Fibroblast of the aortic adventitia (primary cell): ENCODE measurements at places on chromosomes 6 and 20. TPM values are rescaled to one million over a fixed set of nuclear protein-coding genes. Genes with fewer than 3 reads are reported as not detected.

The OTOR gene
- not detected in 2 replicates for total RNA-seq

The DUSP15 gene
- 9.9 TPM in 1 of 2 replicates, not detected in the other for total RNA-seq

The BCAS4 gene
- total RNA-seq = 1.5 and 2.7 TPM in 2 replicates

The HRH3 gene
- not detected in 2 replicates for total RNA-seq

The LPIN3 gene
- 3.4 and 5.3 TPM in 2 replicates for total RNA-seq

The GPLD1 gene
- 0.27 and 0.41 TPM in 2 replicates for total RNA-seq

The TMEM170B gene
- total RNA-seq = 1.4 and 2.5 TPM in 2 replicates

The FBXO5 gene
- 2.4 and 52.9 TPM in 2 replicates for total RNA-seq
